Left ventricle myocardium inferior (tissue), 1 donor: ENCODE measurements at places on chromosomes 11 and 22. TPM values are rescaled to one million over a fixed set of nuclear protein-coding genes. Genes with fewer than 3 reads are reported as not detected.

H19 gene
- 634 TPM for total RNA-seq

GPR83 gene
- total RNA-seq, result 0.25 TPM

SYNGR1 gene
- total RNA-seq, result 37.7 TPM

DNA sequence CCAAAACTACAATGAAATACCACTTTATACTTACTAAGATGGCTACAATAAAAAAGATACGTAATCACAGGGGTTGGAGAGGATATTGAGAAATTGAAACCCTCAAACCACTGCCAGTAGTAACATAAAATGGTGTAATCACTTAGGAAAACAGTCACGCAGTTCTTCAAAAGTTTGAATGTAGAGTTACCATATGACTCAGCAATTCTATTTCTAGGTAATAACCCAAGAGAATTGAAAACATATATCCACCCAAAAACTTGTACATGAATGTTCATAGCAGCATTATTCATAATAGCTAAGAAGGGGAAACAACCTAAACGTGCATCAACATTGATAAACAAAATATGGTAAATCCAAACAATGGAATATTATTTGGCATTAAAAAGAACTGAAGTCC is 24.4 kb upstream of the PSMA1 start:
- no peak for DNase-seq

PAMR1 gene
- 12.9 TPM for total RNA-seq

GRCh38 chr11:27058456-27058855 is 17.8 kb downstream of the BBOX1 start:
- DNase-seq, result no peak

MMP8 gene
- not detected for total RNA-seq

DNA sequence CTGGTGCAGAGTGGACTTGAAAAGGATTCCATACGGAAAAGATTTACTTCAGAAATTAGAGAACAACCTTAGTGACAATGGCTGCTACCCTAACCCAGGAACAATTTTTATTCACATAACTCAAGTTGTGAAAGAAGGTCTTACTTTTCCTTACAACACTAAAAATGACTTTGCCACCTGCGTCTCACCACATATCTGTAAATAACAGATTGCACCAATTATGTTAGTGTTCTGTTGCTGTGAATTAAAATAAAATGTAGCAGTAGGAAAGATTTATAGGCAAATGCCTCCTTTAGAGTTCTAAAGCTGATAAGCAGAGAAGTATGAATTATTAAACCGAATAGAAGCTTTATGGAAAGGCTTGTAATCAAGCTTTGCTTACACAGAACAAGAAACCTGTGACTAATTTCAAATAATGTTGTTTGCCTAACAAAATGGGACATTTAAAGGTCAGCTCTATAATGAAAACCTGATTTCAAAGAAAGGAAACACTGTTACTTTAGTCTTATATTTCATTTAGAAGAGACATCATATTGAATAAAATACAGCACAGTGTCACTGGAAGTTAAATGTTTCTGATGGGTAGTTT is 2237.8 kb downstream of the LRRC4C start:
- DNase-seq, result no peak

- no peak for DNase-seq
These were observed 56.2 kb downstream of the MICAL3 start for GRCh38 chr22:17968126-17968525.
